Naive thymus-derived CD4-positive, alpha-beta T cell (primary cell): ENCODE measurements at places on chromosomes 5 and 9. TPM values are rescaled to one million over a fixed set of nuclear protein-coding genes. Genes with fewer than 3 reads are reported as not detected.

DNA sequence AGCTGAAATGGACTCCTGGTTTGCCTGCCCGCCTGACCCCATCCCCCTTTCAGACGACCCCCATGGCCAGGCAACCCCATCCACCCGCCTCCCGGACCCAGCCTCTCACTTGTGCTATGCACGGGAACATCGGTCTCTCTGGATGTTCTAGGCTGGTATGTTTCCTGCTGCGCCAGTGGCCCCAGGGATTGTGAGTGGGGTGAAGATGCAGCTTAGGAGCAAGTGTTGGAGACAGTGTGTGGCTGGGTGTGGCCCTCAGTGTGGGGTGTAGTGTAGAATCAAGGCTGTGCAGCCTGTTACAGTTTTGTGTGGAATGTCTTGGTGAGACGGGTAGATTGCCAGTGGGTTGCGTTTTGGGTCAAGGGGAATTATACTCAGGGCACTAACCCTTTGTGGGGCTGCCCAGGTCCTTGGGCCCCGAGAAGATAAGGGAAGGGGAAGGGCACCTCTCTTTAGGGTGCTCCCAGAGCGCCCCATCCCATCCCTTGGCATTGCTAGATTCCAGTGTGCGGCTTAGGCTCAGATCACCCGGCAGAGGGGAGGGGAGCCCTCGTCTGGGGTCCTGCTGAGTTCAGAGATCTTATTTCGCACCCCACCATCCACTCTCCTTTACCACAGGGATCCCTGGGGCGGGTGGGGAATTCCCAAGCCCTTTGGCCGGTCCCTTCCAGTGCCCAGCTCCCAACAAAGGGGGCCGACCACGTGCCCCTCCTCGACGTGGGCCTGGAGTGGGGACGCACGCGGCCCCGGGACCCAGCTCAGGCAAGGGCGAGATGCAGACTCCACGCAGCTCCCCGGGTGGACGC, 4.6 kb downstream of the IER5L start:
- no peak for DNase-seq

PCDHA9 gene
- total RNA-seq = not detected

GRCh38 chr5:180101451-180102105, 30.0 kb upstream of the RNF130 start:
- DNase-seq = no peak

GRCh38 chr5:132661231-132662003, 3.4 kb downstream of the IL13 start:
- no peak for DNase-seq

- DNase-seq = no peak
Observed at GRCh38 chr9:34093578-34093977, 32.9 kb downstream of the DCAF12 start.

HMCN2 gene
- total RNA-seq = not detected

HTR4 gene
- not detected for total RNA-seq

DNA sequence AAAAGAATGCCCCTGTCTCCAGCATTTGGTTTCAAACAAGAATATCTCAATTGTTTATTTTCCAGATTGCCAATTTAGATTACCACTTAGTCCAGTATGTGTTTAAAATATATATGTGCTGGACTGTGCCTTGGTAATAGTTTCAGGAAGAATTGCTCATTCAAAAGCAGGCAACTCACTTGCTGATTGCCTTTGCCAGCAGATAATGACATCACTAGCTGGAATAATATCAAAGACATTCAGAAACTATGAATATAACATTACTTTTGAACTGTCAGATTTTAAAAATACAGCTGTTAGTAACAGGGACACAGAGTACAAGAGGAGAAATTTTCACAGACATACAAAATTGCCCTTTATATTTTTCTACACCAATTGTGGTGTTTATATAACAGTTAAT, 96.0 kb upstream of the ITGA2 start:
- no peak for DNase-seq

DNA sequence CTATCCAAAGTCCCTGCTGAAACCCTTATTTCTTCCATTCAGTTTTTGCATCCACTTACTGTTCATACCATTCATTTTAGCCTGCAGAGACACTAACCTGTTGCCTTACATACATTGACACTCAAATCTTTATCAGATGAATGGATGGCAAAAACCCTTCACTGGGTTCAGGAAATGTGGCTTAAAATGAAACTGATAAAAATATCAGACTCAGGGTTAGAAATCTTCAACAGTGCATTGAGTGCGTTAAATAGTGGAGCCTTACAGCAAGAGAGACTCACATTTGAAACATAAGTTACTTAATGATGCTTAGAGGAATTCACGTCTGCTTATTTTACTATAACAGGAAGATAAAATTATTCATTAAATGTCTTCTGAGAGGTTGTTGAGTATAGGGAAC, 28.0 kb upstream of the BNC2 start:
- no peak for DNase-seq

VDAC1 gene
- 48.4 TPM for total RNA-seq

GRCh38 chr9:31759703-31760102, 624.7 kb upstream of the ACO1 start:
- DNase-seq = no peak

DNA sequence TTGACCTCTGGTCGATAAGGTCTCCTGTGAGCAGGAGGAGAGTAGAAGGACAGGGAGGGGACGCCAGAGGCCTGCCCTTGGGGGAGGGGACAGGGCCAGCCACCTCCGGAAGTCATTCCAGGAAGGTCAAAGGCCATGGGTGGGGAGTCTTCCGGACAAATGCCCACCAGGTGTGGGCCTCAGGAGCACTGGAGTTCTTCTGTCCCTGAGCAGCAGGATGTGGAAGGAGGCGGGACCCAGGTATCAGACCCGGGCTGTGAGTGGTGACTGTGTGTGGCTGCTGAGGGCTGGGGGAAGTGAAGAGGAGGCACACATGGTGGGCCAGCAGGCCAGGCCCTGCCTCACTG, 13.9 kb downstream of the FGF18 start:
- no peak for DNase-seq

HRH2 gene
- 5.6 TPM for total RNA-seq

DNA sequence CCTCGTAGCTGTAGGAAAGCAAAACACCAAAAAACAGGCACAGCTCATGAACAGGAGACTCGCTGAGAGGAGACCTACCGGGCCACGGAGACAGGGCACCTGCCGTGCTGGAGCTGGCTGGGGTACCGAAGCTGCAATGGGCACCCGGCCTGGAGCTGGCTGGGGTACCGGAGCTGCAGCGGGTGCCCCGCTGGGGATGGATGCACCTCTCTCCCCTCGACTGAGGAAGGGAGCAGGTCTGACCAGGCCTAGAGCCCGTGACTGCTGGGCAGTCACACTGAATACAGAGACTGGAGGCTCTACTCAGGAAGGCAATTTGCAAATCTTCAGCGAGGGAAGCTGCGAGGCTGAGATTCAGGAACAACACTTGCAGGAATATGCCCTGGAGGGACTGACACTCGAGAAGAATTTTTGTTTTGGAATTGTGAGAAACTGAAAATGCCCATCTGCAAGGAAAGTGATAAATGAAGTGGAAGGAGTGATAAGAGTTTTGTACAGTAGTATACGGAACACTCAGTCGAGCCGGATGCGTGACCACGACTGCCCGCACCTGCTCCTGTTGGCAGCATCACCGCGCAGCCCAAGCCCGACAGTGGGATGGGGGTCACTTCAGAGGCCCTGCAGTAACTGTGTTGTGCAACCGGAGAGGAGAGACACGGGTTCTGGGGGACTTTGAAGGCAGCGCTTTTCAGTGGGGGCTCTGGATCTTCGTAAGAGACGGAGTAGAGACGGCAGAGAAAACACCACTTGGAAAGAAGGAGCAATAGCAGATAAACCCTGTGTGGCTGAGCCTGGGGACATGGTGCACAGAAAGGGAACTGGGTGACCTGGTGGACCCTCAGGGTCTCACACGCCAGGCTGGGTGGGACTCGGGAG, 27.9 kb upstream of the LPCAT1 start:
- DNase-seq = no peak

DNA sequence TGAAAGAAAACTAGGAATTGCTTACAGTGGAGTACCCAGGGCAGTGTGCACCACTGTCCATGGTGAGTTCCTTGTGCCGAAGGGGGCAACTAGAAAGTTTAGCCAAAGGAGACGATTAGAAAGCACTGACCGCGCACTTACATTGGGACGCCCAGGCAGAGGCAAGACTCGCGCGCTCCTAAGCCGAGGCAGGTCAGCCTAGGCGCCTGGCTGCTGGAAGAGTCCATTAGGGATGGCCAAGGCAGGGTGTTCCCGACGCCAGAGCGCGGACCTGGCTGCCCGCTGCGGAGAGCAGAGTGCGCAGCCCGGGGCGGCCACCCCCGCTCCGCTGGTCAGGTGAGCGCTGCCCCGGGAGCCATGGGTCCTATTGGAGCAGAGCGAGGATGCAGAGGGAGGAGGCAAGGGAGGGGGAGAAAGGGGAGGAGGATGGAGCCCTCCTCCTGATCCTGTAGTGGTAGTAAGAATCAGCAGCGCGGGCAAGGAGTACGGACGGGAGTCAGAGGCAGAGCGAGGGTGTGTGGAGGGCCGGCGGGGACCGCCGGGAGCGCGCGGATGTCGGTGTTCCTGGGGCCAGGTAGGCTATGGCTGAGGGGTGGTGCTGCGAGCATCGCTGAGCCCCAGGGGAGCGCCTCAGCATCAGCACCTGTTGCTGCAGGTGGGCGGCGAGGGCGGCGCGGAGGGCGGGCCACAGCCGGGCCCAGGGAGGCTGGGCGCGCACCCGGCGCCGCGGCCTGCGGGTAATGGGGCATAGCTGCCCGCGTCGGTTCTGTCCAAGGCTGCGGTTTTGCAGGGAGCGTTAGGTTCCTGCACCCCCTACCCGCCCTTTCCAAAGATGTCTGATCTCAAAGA, at the start of gene ADGRV1:
ADGRV1 (plus strand) TSS at position 454 of the 849 bp plus-strand sequence; CDS start at position 553, 99 bp downstream.
- DNase-seq = no peak

GRCh38 chr5:95411474-95411873, 20.3 kb downstream of the FAM81B start:
- no peak for DNase-seq

DNA sequence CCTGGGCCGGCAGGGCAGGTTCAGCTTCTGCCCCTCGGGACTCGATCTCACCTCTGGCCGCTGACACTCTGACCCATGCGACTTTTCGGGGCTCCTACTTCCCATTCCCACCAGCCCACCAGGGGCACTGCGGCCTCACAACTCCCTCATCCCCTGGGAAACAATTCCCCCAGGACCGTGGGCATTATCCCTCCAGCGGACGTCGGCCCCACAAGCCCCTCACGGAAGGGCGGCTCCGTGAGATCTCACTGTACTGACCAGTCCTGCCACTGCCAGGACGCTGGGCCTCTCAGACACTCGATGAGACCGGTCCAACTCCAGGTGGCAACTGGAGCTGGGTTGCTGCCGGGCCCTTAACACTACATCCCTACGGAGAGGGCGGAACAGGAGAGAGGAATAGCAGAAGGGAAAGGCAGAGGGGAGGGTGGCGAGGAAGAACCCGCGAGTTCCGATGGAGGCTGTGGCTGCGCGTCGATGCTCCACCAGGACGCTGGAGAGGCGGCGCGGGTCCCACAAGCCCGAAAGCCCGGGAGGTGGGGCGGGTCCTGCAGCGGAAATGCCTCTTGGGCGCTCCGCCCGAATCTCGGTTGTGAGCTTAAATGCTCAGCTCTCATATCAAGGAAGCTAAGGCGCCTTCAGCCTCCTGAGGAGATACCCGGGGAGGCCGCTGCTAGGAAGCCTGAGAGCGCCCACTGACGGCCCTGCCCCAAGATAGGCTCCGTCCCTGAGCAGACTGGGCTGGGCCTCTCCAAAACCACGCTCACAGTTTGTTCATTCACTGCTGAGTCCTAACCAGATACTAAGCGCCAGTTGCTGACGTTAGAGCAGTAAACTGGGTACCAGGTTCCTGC, 36.3 kb downstream of the VCP start:
- peak; percentile 35 for DNase-seq

- no peak for DNase-seq
Observed at GRCh38 chr5:33049842-33050241, 338.7 kb downstream of the NPR3 start.

- no peak for DNase-seq
Observed at GRCh38 chr5:164364237-164365208, 859.1 kb downstream of the MAT2B start.

GRCh38 chr5:95424526-95424925, 33.4 kb downstream of the FAM81B start:
- no peak for DNase-seq

KIF4B gene
- 0.10 TPM in 1 of 2 replicates, not detected in the other for total RNA-seq

ZNF618 gene
- 1.4 TPM for total RNA-seq

DNA sequence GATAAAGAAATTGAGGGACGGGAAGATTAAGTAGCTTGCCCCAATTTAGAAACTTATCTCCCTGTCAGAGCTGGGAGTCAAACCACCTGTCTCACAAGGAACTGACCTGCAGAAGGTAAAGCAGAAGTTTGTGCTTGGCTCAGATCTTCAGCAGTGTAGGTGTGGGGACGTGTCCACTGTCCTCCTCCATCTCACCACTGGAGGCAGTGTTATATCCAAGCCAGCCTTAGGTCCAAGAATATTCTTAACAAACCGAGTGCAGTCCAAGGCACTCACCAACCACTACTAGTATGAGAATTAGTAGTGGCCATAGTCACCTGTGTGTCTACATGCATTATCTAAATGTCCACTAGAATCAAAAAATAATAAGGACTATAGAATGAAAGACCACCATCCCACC, 86.3 kb upstream of the IRX1 start:
- DNase-seq = no peak

- peak; percentile 57 for DNase-seq
Observed at GRCh38 chr5:55101556-55102276, 730 bp upstream of the GZMA start.
